ENCODE measurements at places on chromosomes 6 and 20.

GRCh38 chr6:111986651-111987050, 67.3 kb upstream of the CCN6 start:
- DNase-seq, result no peak

DNA sequence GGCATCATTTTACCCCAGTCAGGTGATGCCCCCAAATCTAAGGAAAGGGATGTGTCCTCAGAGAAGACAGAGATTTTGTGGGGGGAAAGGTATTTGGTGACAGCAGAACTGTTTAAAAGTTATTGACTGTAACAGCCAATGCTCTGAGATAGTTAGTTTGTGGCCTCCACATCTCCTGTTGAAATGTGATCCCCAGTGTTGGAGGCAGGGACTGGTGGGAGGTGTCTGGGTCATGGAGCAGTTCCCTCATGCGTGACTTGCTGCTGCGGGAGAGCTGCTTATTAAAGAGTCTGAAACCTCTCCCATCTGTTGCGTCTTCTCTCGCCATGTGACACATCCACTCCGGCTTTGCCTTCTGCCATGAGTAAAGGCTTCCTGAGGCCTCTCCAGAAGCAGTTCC, 282.8 kb upstream of the FOXQ1 start:
- no peak for DNase-seq

- DNase-seq, result no peak
Measured at GRCh38 chr6:148324297-148324985, 18.2 kb upstream of the SASH1 start.

DNA sequence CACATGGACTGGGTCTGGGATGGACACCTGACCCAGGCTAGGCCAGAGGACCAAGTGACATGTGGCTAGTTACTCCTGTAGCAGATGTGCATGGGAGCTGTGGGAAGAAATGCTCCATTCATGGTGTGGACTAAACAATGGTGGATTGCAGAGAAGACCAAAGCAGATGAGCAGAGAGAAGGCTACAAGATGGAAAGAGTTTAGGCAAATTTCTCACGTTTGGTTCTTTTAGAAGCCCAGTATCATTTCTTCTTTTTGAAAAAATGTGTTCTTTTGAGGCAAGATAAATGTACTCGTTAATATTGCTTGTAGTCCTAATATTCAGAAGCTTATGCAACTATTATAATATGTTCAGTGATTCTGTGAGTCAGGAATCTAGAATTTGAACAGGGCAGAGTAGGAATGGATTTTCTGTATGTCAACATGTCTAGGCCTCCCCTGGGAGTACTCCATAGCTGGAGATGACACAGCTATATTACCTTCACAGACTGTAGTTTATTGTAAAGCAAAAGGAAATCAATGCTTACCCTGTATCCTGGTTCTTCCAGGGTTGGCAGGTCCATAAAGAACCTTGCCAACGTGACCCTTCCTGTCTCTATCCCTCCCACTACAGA, 2.3 kb upstream of the BTN2A1 start:
- DNase-seq, result no peak

DNA sequence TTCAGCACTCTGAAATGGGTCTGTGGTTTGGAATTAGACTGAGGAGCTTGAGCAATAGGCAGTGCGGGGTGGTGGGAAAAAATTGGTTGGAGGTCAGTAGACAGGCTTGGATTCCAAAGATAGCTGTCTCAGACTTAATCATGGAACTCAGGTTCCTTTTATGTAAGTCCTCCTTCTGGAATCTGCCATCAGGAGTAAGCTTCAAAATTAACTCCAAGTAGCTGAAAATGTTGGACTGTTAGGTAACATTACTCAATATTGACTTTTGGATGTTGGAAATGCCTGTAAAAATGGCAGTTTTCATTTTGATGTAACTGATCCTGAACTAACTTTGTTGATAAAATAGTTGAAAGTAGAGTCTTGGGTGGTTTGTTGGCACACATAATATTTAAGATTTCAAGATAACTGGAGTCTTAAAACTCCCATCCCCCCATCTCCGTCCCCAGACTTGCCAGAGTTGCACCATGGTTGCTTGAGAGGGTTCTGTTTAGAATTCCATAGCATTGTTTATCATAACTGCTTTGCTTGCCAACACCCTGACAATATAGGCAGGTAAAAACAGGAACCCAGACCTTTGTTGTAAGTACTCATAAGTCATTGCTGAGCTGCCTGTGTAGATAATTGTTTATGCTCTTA, 83.0 kb downstream of the PHF20 start:
- DNase-seq, result no peak

Data from T-helper 22 cell (primary cell).